ENCODE measurements at places on chromosomes 12 and 14. TPM values are rescaled to one million over a fixed set of nuclear protein-coding genes. Genes with fewer than 3 reads are reported as not detected.

Gene NUBPL
- 15.3 TPM for total RNA-seq

Gene LRRC74A
- not detected for total RNA-seq

Gene MAP1LC3B2
- 0.97 TPM for total RNA-seq

Gene PLA2G1B
- total RNA-seq: not detected

Gene UNC79
- total RNA-seq: not detected

Gene ACVRL1
- 6.1 TPM for total RNA-seq

Gene PRH2
- not detected for total RNA-seq

Gene RPL10L
- total RNA-seq: not detected

Gene RERG
- total RNA-seq: 6.3 TPM

Gene SLC35F4
- not detected for total RNA-seq

Gene SYNE3
- 29.6 TPM for total RNA-seq

Gene SLC2A14
- not detected for total RNA-seq

Gene KLRF1
- 0.13 TPM for total RNA-seq

Gene SLC25A21
- total RNA-seq: 0.39 TPM

Measured in articular chondrocyte of knee joint (primary cell).